ENCODE measurements at places on chromosomes 4 and X.

GRCh38 chr4:3708103-3708510 is 58.1 kb upstream of the ADRA2C start:
- no peak for DNase-seq

GRCh38 chr4:28730304-28730703 is 1869.7 kb downstream of the STIM2 start:
- no peak for DNase-seq

DNA sequence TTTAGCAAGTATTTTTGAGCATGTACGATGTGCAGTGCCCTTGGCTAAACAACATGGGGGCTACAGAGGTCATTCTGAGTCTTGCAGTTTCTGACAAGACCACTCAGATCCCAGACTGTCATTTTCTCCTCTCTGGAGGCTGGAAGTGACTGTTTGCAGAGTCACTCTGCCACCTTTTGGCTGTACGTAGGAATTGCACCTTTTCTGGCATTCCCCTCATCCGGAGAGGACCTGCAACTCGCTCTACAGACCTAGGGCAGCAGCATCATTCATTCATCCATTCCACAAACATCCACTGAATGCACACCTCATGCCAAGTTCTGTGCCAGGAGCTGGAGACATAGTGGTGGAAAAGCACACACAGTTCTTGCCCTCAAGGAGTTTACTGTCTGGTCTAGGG is 160.4 kb upstream of the GPR101 start:
- peak; percentile 27 for DNase-seq

DNA sequence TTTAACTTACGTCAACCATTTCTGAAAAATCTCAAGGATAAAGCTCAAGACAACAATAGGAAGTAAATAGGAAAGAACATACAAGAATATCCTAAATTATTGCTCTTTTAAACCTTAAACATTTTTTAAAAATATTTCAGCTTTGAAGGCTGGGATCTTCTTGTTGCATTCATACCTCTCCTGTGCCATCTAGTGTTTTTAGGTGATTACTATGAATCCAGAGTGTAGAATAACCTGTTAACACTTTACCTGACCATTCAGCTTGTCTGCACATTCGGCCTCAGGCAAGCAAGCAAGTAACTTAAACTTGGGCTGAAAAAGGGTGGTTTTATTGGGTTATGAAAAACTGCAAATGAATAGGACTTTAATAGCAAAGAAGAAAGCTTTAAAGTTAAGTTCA is 507.8 kb upstream of the INTU start:
- DNase-seq, result peak; percentile 36

DNA sequence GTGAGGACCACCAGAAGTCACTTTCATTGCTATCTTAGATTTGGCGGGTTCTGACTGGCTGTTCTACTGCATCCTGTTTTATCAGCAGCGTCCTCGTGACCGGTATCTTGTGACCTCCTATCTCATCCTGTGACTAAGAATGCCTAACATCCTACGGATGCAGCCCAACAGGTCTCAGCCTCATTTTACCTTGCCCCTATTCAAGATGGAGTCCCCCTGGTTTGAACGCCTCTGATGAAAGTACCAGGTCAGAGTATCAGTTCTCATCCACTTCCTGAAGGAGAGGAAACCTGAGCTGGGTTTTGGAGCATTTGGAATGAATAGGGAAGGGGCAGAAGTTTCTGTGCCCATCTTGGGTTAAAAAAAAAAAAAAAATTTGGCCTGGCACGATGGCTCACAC is 70.2 kb downstream of the SLC34A2 start:
- no peak for DNase-seq

DNA sequence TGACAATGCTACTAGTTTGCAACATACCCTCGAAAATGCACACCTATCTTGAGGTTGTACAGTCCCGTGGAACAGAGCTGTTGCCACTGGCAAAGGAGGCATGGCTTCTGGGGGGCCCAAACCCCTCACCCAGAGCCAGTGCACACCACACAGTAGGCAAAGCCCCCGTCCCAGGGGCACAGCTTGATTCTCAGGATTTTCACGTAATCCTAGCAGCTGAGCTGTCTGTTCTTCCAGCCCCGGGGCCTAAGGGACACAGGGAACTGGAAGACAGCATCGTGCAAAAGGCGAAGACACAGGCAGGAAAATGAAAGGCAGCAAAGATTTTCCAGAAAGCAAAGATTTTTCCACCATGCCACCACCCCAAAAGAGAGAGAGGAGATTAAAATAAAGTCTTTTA is 77.2 kb downstream of the JAKMIP1 start:
- DNase-seq, result no peak

- DNase-seq, result no peak
Measured at GRCh38 chrX:110167952-110168451, 149.9 kb downstream of the AMMECR1 start.

DNA sequence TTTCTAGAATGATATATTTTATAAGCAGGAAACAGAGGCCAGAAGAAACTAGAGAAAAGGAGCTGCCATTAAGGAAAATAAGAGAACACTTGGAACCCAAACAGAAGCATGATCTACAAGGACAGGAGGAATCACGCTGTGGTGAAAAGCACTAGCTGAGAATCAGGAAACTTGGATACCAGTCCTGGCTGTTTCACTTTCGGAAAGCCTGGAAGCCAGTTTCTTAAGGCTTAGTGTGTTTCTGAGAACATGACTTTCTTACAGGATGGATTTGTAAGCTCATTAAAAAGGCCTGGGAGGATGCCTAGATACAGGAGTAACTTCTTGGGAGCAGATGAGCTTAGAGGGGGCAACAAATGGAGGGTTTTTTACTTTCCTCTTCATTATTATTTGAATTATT is 36.9 kb downstream of the TLL1 start:
- peak; percentile 6 for DNase-seq

DNA sequence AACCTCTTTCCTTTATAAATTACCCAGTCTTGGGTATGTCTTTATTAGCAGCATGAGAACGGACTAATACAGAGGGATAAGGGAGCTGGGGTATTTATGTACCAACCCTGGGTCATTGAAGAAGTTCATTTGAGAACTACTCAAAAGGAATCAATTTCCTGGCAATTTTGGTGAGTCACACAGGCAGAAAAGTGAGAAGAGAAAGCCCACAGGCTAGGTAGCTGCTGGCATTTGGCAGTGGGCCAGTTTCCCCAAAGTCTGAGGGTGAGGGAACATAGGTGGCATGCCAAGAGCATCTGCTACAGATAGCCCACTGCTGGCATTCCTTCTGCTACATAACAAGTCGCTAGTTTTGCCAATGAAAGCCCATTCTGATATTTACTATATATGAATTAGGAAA is 411.2 kb downstream of the MID1IP1 start:
- no peak for DNase-seq

DNA sequence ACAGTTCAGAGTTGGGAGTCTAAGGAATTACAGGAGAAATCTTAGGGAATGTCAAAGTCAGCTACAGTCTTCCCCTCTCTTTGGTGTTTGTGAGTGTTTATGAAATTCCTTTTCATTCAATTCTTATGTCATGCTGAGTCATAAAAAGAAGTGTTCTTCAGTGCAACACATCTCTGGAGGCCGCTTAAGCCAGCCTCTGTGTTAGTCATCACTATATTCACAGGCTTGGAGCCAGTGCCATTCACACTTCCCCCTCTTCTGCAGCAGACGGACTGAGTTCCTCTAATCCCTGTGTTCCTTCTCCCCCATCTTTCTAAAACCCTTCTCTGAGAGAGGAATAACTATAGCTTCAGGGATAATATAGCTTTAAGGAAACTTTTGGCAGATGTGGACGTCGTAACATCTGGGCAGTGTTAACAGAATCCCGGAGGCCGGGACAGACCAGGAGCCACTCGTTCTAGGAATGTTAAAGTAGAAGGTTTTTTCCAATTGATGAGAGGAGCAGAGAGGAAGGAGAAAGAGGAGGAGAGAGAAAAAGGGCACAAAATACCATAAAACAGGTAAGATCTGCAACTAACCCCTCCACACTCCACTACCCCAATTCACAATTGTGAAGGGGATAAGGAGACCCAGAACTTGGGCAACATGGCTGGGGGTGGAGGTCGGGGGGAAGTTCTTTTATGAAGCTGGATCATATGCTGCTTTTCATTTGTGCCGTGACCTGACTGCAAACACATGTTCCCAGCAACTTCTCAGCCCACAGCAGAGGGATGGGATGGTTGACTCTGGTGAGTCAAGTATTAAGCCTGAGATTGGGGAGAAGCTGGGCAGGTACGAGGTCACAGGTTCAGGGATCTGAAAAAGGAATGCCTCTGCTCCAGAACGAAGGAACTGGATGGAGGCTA is at the start of gene SRPX2:
Gene SRPX2 (plus strand): TSS at position 244 of the 905 bp plus-strand sequence. CDS start 2,124 bp downstream, outside the sequence.
- DNase-seq, result peak; percentile 89

DNA sequence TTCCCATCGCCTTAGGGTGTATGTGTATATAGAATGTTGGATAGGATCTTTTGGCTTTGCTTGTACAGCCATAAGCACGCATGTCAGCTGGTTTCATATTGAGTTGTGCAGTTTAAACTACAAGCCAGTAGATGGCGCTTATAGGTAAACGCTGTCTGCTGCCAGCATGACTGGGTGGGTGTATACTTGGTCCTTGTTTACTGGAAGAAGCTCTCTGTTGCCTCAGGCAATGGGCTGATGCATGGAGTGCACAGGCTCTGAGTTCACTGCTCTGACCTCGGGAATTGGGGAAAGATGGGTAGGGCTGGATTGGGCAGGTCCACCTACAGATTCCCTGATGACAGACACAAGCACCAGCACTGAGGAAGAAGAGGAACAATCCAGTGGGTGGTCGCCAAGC is 831.5 kb downstream of the STIM2 start:
- DNase-seq, result peak; percentile 36

DNA sequence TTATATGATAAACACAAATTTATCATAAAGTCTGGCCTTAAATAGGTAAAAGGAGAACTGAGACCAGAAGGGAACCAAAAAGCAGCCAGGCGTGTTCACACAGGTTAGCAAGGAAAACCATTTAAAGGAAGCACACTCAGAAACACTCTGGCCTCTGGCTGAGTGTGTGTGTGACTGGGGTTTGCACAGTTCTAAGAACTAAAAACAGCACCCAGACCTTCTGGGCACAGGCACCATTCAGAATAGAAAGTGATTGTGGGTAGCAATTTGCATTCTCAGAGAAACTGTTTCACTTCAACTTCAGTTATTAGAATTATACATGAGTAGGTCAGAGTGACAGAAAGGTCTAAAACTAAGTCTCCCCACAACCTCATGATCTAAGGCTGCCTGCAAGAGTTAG is 10.0 kb downstream of the GPR82 start:
- no peak for DNase-seq

- DNase-seq, result no peak
Measured at GRCh38 chr4:67576538-67576937, 18.0 kb downstream of the STAP1 start.

DNA sequence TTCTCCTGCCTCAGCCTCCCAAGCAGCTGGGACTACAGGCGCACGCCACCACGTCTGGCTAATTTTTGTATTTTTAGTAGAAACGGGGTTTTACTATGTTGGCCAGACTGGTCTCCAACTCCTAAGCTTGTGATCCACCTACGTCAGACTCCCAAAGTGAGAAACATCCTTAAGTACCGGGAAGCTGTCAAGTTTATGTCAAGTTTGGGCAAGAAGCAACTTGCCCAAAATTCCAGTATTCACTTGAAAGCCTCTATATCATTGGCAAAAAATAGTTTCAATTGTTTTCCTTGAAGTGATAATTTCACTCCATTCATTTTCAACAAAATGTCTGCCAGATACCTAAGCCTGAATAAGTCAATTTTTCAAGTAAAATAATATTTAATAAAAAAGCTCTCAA is 370.0 kb downstream of the FBXO8 start:
- no peak for DNase-seq

GRCh38 chr4:39051492-39051891 is 10.5 kb upstream of the KLHL5 start:
- no peak for DNase-seq

- no peak for DNase-seq
Measured at GRCh38 chr4:81747242-81747930, 275.7 kb upstream of the RASGEF1B start.

GRCh38 chrX:120408168-120408567 is 46.3 kb downstream of the ATP1B4 start:
- DNase-seq, result no peak

- no peak for DNase-seq
Measured at GRCh38 chr4:53592122-53592521, 836 bp upstream of the LNX1 start.

- no peak for DNase-seq
Measured at GRCh38 chrX:109190542-109190941, 291.3 kb downstream of the GUCY2F start.

GRCh38 chrX:13506574-13506973 is 62.8 kb upstream of the EGFL6 start:
- DNase-seq, result peak; percentile 61

GRCh38 chr4:134777606-134778005 is 576.0 kb upstream of the PABPC4L start:
- peak; percentile 5 for DNase-seq

- no peak for DNase-seq
Measured at GRCh38 chr4:115201042-115201330, 87.6 kb upstream of the NDST4 start.

GRCh38 chr4:141543176-141543575 is 93.2 kb upstream of the IL15 start:
- no peak for DNase-seq

DNA sequence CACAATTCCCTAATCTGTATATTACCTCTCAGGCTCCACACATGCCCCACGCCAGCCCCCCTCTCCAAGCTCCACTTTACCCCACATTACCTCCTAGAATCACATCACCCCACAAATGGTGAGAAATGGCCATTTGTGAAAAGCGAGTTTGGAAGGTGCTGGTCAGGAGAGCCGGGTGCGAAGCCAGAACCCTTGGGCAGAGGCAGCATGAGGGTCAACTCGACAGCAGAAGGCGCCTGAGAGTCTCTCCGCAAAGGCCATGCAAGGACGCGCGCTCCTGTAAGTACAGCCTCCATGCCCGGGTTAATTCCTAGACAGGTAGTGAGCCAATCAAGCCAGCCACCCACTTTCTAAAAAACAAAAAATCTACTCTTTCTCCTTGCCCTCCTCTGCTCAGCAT is 42.4 kb downstream of the RHOXF2 start:
- no peak for DNase-seq

DNA sequence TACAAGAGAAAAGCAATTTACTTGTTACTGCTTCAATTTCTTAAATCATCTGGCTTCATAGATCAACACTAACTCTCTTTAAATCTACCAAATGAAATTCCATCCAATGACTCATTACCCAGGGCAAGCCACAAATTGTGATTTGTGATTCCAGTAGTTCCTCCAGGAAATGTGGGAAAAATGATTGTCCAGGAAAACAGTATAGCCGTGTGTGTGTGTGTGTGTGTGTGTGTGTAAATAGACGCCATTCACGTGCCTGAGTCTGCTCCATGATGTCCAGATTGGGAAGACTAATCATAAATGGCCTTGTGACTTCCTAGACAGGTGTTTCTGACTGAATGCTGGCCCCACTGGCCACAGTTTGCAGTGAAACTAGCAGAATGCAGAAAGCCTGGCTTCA is 121.3 kb downstream of the HS6ST2 start:
- DNase-seq, result peak; percentile 74

DNA sequence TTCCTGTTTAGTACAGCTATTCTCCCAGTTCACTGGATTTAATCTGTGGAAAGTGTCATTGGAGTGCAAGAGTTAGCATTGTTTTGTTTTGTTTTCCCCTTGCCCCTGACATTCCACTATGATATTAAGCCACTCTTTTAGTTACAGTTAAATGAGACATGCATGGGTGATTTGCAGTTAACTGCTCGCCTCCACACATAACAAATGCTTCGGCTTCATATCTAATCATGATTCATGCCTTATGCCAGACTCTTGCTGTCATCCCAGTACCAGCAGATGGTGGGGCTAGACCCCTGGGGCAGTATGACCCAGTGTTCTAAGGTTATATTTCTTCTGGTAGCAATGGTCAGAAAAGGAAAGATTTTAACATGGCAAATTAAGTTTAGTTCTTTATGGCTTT is 80.1 kb downstream of the RAP1GDS1 start:
- peak; percentile 32 for DNase-seq

GRCh38 chrX:122269243-122269781 is 914.8 kb upstream of the GRIA3 start:
- DNase-seq, result no peak
